T-helper 17 cell (primary cell): ENCODE measurements at places on chromosomes 7 and 10.
A peak's percentile ranks its signal among the peaks of the same experiment; 100 is the strongest.

GRCh38 chr7:144011458-144012230 is 11.5 kb downstream of the OR6B1 start:
- DNase-seq: no peak

DNA sequence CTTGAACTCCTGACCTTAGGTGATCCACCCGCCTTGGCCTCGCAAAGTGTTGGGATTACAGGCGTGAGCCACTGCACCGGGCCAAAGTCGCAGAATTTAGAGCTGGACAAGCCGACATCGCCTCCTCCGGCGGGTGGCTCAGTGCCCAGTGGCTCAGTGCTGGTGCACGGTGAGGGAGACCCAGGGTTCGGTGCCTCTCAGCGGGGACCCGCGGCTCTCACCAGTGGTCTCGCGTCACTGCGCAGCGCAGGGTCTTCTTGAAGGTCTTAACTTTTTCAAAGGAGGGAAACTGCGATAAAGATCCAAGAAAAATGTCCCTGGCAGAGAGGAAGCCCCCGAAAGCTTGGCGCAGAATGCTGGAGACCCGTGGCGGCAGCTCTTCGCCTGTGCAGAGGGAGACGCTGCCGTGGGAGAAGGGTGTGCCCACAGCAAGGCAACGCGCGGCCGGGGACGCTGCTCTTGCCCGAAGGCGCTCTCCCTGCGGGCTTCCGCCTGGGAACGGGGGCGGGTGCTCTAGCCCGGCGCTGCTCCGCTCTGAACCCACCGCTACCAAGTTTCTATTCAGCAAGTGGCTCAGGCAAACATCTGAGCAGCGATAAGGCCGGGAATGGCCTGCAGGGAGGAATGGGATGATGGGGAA is 324.3 kb downstream of the DNAJB6 start:
- DNase-seq: no peak

DNA sequence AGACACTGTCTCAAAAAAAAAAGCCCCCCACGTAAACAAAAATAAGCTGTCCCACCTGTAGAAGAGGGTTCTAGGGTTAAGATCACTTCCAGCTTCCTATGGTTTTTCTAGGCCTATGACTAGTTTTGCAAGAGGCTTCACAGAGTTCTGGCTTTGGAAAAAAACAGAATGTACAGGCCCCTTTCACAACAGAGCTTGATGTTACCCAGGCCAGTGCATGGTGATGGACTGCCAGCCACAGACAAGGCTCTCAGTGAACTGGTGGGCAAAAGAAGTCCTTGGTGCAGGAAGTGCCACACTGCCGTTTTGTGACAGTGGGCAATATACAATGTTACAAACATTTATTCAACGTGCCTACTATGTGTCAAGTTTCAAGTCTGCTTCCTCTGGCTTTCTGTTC is 18.3 kb upstream of the EFCAB10 start:
- DNase-seq: no peak

DNA sequence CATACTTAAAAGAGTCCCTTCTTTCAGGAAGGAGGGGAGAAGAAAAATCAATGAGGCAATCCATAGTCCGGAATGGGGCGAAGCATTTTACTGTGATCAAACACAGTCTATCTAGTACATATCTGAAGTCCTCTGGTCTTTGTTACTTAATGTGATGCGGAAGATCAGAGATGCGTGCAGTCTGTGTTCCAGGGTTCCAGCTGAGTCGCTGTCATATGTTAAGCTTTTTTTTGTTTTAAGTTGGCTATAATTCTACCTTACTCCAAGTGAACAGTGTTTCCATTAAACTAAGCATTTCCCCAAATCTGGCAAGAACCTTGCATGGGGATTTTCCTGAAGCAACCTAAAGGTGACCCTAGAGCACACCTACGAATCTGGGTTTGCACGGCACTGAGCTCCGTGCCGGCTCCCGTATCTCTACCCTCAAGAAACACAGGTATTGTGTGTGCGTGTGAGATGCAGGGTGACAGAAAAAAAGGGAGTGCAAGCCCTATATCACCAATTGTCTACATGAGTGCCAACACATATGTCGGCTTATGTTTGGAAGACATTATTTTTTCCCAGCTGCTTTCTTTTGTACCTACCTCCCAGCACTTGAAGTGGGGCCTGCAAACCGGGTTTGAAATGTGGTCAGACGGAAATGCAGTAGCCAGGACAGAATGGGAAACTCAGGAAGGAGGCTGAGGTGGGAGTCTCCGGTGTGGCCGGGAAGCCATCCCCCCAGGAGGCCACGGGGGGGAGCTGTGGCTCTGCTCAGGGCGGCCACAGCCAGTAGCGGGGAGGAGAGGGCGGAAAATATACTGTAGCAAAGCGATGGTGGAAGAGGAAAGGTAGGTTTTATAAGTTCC is 435.8 kb upstream of the MGMT start:
- peak; percentile 32 for DNase-seq

GRCh38 chr7:121610243-121610642 is 214.1 kb upstream of the FAM3C start:
- DNase-seq: no peak

GRCh38 chr10:76882796-76883195 is 754.8 kb downstream of the KCNMA1 start:
- DNase-seq: no peak

- no peak for DNase-seq
Observed at GRCh38 chr10:101878869-101879268, 35.3 kb upstream of the KCNIP2 start.
